Germinal center (tissue), 1 donor: ENCODE measurements at places on chromosomes 2 and 18.

GRCh38 chr2:96531872-96532505, 4.6 kb upstream of the ARID5A start:
- DNase-seq: peak; percentile 58

- no peak for DNase-seq
These were observed 896 bp upstream of the AFF3 start for GRCh38 chr2:100143286-100143685.

GRCh38 chr2:113854970-113855740, 34.7 kb upstream of the ACTR3 start:
- peak; percentile 19 for DNase-seq

DNA sequence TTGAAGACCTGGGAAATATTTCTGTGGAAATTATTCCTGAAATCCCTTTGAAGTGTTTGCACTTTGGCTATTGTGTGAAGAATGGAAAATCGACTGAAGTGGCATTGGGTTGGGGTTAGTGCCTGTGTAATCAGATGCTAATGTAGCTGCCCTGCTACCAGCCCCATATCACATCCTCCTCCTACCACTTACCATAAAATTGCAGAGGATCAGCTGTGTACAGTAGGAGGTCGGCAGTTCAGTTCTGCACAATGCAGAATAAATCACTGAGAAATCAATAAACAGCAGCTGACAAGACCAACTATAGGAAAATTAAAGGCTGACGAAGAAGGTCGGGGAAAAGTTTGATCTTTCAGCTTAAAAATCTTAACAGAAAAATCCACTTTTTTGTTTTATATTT, 440.9 kb downstream of the PTPRM start:
- DNase-seq: no peak

- no peak for DNase-seq
These were observed 31.1 kb downstream of the TACR1 start for GRCh38 chr2:75168186-75168585.

DNA sequence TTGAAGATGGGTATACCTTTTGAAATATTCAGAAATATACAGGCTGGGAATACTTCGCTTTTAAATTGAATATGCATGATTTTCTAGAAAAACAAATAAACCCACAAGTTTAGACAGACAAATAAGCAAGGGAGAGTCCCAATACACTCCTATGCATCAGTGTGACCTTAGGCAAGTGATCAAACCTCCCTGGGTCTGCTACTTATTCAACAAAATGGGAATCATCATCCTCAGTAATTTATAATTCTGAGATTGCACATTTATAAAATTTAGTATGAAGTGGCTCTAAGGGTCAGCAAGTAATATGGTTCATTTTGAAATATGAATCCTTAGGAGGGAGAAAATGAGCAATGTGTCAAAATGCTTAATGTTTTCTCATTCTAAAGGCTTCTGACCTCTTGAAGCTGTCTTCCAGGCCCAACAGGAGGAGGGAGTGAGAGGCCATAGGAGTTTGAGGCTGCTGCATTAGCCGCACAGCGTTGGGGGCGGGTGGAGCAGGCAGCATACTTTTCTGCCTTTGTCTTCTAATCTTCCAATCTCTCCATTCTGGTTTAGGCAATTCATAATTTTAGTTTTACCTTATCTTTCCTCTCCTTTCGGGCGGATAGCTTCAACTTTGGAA, 155.1 kb downstream of the TRIB2 start:
- DNase-seq: no peak

DNA sequence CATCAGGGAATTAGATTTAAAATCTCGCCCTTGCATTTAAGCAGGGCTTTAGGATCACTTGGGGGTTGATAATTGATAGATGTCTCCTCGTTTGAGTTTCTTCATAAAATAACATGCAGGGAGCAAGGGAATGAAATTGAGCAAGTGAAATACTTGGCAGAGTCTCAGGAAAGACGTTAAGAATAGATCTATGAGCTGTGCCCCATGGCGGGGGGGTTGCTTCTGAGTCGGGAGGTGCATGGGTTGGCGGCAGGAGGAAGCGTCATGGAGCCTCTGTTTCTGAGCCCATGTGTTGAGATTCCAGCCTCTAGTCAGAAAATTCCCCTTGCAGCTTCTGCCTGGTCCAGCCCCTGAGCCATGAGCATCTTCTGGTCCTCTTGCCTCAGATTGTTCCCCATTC, 82.0 kb downstream of the APOB start:
- no peak for DNase-seq

- no peak for DNase-seq
These were observed 111.3 kb upstream of the REV1 start for GRCh38 chr2:99600981-99601651.

GRCh38 chr18:8949206-8949605, 153.3 kb upstream of the NDUFV2 start:
- DNase-seq: no peak

- DNase-seq: no peak
These were observed 4.0 kb upstream of the RTN4 start for GRCh38 chr2:55054106-55054875.

- no peak for DNase-seq
These were observed 39.5 kb downstream of the HDAC4 start for GRCh38 chr2:239361311-239361642.

DNA sequence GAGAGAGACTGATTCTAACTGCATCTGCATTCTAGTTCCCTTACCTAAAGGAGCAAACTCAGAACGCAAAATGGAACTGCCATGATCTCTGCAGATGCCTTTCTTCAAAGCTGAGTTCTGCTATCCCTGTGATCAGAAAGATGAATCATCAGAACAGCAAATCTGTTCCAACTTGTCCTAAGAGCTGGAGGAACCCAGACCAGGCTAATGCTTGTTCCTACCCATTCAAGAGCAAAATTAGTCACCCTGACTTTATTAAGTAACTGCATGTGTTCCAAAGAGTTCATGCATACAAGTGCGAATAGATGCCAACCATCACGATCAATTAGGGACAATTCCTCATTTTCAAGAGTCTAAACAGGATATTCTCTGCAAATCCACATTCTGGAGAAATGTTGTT, 46.5 kb downstream of the MBP start:
- no peak for DNase-seq

DNA sequence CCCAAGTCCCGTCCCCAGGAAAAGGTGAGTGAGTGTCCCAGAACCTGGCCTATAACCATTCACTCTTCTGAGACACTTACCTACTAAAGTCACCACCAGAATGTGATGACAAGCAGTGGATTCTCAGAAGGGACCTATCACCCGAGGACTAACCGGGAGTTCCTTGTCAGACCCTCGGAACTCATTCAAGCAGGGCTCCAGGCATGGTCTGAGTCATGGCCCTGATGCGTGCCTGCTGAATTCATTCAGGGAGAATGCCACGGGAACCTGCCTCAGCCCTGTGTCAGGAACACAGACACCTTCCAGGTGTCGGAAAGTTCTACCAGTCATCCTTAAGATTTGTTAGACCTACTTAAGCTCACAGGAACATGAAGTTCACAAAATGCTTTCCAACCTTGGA, 29.8 kb downstream of the ALPK2 start:
- DNase-seq: no peak

GRCh38 chr2:69271831-69272257, 115.2 kb downstream of the GFPT1 start:
- DNase-seq: no peak

- DNase-seq: no peak
These were observed 123.2 kb downstream of the TMEM17 start for GRCh38 chr2:62382757-62383156.

- DNase-seq: no peak
These were observed 140.3 kb downstream of the NRP2 start for GRCh38 chr2:205822579-205822978.

DNA sequence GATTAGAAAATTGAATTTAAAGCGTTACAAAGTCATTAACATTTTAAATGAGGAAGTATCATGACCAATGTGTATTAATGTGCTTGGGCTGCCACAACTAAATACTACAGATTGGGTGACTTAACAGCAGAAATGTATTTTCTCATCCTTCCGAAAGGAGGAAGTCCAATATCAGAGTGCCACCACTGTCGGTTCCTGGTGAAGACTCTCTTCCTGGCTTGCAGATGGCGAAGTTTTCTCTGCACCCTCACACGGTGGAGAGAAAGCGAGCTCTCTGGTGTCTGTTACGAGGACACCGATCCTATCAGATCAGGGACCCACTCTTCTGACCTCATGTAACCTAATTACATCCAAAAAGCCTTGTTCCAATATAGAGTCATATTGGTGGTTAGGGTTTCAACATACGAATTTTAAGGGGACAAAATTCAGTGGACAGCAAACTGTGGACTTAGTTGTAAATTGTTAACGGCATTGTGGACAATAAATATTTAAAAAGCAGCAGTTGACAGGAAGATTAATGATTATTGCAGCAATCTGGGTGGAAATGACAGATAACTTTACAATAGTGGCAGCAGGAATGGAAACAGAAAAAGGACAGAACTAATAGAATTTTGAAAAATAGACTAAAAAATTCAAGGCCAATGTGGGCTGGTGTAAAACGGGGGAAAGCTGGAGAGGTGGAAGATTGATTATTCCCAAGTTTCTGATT, 35.1 kb upstream of the CYRIA start:
- DNase-seq: no peak

DNA sequence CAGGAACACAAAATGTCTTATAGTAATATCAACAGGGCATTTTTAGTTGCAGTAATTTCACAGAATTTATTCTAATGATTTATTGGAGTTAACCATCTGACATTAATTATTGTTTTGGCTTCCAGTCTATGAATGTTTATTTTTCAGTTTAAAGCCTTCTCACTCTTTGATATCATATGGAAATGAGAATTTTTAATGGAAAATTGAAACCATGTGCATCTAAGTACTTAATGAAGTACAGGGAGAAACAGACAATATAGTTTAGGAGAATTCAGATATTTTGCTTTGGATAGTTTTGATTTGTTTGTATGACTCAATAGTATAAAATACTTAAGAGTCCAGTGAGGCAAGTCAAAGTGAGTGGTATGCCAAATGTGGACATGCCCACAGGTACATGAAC, 126.1 kb downstream of the OLA1 start:
- no peak for DNase-seq

- no peak for DNase-seq
These were observed 225.7 kb downstream of the ACKR3 start for GRCh38 chr2:236795169-236795860.

GRCh38 chr2:8525236-8525581, 156.6 kb upstream of the ID2 start:
- DNase-seq: no peak

- no peak for DNase-seq
These were observed 11.6 kb downstream of the TMX3 start for GRCh38 chr18:68703326-68703725.

DNA sequence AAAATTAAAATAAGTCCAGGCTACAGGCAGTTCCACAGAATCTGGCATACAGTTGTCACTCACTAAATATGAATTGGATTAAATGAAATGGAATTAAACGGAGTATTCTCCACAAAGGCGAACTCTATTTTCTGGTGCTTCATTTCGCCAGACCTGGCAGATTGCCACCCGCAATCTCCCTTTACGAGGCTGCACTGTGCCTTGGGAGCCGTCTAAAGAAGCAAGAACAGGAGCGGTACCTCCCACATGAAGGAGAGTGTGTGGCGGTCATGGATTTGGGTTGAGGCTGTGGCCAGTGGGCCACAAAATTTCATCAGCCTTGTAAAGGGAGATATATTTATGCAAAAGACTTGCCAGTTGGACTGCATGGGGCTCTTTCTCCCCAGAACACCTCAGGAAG, 151.0 kb downstream of the OSR1 start:
- no peak for DNase-seq

- DNase-seq: no peak
These were observed 86.2 kb downstream of the RRM2 start for GRCh38 chr2:10208736-10209135.

- DNase-seq: no peak
These were observed 57.6 kb upstream of the CABLES1 start for GRCh38 chr18:23077493-23078256.

- peak; percentile 67 for DNase-seq
These were observed 73.7 kb upstream of the DNAJC10 start for GRCh38 chr2:182642328-182642727.

DNA sequence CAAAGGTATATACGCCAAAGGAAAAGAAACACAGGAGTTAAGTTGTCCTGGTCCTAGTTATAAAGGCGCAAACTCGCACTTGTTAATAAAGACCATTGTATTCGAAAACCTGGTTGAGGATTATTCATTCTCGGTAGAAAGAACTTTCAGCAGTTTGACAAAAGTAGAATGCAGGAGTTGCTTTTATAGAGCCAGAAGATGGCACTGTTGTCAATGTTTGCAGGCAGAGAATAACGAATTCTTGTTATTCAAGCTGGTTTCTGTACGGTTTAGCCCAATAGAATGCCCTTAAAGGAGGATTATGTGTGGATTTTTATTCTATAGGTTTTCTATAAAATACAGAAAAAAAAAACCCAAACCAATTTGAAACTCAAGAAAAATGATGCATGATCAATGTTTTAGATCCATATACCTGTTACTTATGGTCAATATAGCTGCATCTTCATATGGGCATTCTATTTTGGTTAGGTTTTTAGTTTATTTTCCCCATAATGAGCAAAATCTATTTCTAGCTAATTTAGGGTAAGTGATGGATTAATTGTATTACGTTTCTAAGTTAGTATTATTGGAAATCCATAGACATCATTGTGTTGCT, 510.3 kb downstream of the PLCL1 start:
- DNase-seq: no peak

DNA sequence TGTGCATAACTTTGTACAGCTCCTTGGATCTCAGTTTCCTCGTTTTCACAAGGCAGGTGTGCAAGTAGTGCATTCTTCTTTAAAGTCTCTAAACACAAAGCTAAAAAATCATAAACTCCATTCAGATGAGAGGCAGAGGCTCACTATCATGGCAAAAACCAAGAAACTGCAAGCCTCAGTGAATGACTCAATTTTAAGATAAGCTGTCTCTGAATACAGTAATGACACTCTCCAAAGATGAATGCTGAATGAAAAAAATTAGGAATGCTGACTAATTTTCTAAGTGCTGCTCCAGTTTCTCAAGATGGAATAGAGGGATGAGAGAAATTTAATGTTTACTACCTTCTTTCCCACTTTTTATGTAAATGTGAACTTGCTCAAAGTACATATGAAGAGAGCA, 17.2 kb downstream of the B4GALT6 start:
- no peak for DNase-seq

- DNase-seq: no peak
These were observed 59.3 kb downstream of the SETBP1 start for GRCh38 chr18:44740000-44740399.

- DNase-seq: no peak
These were observed 187.1 kb upstream of the PIK3C3 start for GRCh38 chr18:41767960-41768359.

GRCh38 chr18:61833978-61834377, 58.8 kb downstream of the RNF152 start:
- DNase-seq: no peak
